ENCODE measurements at places on chromosomes 7 and 10.
A peak's percentile ranks its signal among the peaks of the same experiment; 100 is the strongest.

- DNase-seq, result no peak
These were observed 84.6 kb upstream of the NAMPT start for GRCh38 chr7:106369352-106369751.

DNA sequence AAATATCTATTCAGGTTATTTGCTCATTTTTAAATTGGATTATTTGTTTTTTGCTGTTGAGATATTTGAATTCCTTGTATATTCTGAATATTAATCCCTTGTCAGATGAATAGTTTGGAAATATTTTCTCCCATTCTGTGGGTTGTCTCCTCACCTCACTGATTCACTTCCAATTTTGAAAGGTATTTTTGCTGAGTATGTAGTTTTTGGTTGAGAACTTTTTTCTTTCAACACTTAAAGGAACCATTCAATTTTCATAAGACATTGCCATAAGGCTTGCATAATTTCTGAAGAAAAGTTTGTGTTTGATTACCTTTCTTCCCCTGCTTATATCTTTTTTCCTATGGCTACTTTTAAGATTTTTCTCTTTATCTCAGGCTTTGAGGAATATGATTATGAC is 8.9 kb upstream of the SCRN1 start:
- DNase-seq, result no peak

GRCh38 chr10:25501912-25502311 is 327.1 kb downstream of the GPR158 start:
- DNase-seq, result no peak

- no peak for DNase-seq
These were observed 20.1 kb downstream of the PILRA start for GRCh38 chr7:100393233-100393905.

- DNase-seq, result no peak
These were observed 47.7 kb downstream of the LRGUK start for GRCh38 chr7:134174795-134175261.

DNA sequence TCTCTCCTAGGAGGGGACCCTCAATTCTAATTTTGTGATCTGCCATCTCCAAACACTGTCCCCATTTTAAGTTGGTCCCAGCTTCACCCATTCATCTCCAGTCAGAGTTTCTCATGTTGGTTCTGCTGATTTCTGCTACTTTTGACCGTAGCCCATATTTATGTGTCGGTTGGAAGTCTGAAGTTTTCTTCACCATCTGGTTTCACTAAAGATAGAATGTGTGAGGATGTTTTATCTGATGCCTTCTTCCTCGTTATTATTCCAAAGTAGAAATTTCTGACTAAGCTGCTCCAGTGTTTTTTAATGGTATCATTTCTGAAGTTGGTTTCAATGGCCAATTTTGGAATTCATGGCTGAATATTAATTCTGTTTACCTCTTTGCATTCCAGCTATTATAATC is 21.3 kb upstream of the IFIT2 start:
- no peak for DNase-seq

GRCh38 chr7:34137176-34137575 is 231.8 kb downstream of the BMPER start:
- DNase-seq, result no peak

DNA sequence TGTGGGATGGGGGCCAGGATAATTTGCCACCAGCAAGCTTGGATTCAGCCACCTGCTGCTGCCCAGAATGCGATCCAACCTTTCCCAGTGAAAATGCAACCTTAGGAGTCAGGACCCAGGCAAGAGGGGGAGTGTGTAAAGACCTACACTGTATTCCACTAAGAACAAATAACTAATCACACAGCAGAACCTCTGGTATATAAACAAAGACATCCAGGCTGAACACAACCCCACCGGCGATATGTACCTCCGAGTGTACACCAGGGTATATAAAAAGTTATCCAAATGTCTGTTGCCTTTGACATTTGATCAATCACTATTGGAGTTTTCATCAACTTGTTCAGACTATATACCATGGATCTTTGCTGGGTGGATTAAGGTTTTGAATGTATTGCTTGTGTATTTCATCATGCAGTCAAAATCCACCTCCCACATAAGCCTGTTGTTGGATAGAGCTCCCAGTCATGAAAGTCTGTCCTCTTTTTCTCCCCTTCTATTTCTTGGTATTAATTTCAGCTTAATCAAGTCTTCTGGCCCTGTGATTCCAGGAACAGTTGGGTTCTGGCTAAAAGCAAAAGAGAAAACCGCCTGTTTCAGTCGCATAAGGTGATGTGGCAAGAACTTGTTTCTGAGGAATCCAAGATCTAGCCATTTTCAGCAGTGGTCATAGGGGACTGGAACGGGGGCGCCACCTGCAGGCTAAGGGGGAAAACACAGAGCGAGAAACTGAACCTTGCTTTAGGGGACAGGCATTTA is 290.7 kb downstream of the CCDC3 start:
- peak; percentile 41 for DNase-seq

GRCh38 chr7:51356849-51357516 is 40.4 kb upstream of the COBL start:
- no peak for DNase-seq

GRCh38 chr10:113041841-113042750 is 92.0 kb downstream of the TCF7L2 start:
- DNase-seq, result no peak

- no peak for DNase-seq
These were observed 112.0 kb downstream of the RNF32 start for GRCh38 chr7:156752367-156753228.

DNA sequence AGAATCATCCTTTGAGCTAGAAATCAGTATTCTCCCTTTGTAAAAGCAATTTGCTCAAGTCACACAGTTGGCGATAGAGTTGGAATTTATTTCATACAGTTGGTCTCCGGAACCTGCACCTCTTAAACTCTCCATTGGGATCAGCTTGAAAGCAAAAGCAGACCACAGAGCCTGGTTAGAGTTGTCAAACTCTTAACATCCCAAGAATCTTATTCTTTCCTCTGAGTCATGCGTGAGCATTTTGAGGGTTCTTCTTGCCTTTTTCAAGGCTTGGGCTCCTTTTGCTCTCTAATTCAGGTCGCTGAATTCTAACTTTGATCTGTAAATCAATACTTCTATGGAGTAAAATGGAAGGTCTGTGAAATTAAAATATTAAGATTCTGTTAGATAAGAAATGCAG is 19.6 kb upstream of the SCIN start:
- no peak for DNase-seq

DNA sequence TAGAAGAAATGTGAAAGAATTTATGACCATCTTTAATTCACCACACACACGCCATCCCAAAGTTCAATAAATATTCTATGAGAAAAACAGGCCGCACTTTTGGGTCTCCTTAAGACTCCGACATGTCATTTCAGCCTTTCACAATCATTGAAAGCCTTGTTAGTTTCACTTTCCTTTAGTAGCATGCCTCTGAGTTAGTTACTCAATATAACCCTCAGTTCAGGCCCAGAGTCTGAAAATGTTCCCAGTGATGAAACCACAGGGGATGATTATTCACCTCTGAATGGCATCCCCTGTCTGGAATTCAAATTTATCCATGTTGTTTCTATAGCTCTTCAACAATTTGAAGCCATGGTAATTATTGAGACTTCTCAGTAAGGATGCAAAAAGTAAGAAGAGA is 278.1 kb upstream of the NRP1 start:
- DNase-seq, result no peak

- DNase-seq, result no peak
These were observed 31.9 kb downstream of the WDR11 start for GRCh38 chr10:120883071-120883470.

GRCh38 chr7:45236666-45237065 is 79.1 kb downstream of the RAMP3 start:
- DNase-seq, result no peak

GRCh38 chr7:80467069-80467468 is 44.8 kb downstream of the GNAT3 start:
- DNase-seq, result no peak

DNA sequence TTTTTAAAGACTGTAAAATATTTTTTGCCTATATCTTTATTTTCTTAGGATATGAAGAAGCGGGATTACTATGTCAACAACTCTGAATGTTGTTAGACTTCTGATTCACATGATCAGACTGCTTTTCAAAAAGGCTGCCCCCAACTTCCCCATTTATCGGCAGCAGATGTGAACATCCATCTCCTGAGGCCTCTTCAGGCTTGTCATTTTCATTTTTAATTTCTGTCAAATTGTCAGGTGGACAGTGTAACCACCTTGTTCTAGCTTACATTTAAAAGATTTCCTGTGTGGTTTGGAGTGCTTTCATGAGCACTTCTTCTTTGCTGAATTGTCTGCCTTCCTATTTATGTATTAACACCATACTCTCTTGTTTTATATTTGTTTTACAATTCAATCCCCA is 78.8 kb upstream of the GSDME start:
- no peak for DNase-seq

Measured in iPS DF 6.9 (cell line).